AG10803 (cell line): ENCODE measurements at places on chromosomes 4 and X.

GRCh38 chrX:44042116-44042515 is 68.9 kb upstream of the NDP start:
- no peak for DNase-seq

- no peak for DNase-seq
Measured at GRCh38 chrX:41708486-41708885, 15.5 kb upstream of the GPR82 start.

DNA sequence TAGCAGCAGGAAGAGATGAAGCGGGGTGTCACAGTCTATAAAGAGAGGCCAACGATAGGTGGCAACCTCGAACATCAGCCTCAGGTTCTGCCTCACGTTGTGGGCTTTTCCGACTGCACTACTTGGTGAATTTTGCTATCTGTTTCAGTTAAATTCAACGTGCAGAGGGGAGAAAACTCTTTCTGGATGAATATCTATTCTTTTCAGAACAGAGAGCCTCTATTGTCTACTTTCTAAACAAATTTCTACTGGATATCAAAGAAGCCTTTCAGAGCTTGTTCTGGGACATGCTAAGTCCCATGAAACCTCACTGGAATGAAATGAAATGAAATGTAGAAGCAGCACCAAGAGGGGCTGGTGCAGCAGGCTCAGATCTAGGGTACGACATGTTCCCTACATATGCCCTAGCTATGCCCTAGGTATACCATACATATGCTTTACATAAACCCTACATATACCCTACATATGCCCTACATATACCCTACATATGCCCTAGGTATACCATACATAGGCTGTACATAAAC is 116.5 kb upstream of the TRIM2 start:
- DNase-seq: no peak

DNA sequence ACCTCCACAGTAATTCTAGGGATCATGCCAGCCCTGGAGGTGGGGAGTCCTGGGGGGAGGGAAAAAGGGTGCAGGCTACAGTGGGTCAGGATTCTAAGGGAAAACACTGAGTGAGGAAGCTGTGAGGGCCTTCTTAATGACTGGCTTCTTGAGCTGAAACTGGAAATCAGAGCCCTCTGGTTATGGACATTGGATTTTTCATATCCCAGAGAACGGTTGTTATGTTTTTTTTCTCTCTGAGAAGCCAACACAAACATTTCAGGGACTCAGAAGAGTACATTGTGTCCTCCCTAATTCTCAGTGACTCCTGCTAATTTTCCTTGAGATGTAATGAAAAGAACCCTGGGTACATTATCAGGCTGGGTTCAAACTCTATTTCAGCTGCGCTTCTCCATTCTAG is 162.4 kb upstream of the PRDX4 start:
- no peak for DNase-seq

- DNase-seq: no peak
Measured at GRCh38 chr4:162640152-162640551, 476.4 kb upstream of the FSTL5 start.

- no peak for DNase-seq
Measured at GRCh38 chr4:55159851-55160250, 34.5 kb upstream of the KDR start.

- no peak for DNase-seq
Measured at GRCh38 chr4:143393195-143393594, 56.5 kb downstream of the GAB1 start.

DNA sequence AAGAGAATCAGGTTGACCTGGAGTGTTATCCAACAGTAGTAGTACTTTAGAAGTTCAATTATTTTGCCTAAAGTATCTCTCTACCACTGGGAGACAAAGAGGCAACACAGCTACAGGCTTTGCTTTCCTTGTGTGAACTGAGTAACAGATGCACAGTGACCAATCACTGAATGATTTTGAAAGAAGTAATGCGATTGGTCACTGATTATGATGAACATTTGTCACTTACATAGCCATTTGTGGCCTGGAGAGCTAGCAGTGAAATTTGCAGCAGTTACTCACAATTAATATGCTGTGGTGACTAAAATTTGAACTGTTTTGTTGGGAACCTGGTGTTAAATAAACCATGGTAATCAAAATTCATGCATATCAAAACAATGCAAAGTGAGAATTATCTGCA is 508.7 kb upstream of the DIPK2B start:
- peak; percentile 36 for DNase-seq
